ENCODE measurements at places on chromosomes 2 and 18.

DNA sequence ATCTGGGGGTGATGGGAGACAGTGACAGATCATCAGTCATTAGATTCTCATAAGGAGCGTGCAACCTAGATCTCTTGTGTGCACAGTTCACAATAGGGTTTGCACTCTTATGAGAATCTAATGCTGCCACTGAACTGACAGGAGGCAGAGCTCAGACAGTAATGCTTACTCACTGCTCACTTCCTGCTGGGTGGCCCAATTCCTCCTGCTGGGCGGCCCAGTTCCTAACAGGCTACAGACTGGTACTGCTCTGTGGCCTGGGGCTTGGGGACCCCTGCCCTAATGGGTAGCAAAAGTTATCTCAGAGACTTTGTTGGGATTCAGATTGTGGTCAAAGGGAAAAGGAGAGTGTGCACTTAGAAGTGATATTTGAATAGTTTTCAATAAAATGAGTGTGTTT lies 840.1 kb upstream of the ID2 start:
- no peak for DNase-seq

GRCh38 chr2:157181234-157181633 lies 76.3 kb upstream of the GALNT5 start:
- DNase-seq: no peak

DNA sequence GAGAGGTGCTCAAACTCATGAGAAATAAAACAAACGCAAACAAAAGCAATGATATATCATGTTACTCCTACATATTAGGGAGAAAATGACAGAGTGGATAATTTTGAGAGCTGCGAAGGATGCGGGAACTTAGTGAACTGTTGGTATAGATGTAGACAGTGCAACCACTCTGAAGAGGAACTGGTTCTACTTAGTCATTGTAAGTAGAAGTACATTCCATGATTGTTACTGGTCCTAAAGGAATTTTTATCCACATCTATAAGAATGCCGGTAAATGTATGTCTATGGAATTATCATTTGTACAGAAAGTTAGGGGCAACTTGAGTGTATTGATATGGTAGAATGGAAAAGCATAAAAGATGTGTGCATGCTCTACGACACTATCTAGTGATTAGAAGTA lies 1238.4 kb downstream of the LRP1B start:
- no peak for DNase-seq

GRCh38 chr18:27614951-27615844 lies 430.1 kb upstream of the CHST9 start:
- DNase-seq: no peak

DNA sequence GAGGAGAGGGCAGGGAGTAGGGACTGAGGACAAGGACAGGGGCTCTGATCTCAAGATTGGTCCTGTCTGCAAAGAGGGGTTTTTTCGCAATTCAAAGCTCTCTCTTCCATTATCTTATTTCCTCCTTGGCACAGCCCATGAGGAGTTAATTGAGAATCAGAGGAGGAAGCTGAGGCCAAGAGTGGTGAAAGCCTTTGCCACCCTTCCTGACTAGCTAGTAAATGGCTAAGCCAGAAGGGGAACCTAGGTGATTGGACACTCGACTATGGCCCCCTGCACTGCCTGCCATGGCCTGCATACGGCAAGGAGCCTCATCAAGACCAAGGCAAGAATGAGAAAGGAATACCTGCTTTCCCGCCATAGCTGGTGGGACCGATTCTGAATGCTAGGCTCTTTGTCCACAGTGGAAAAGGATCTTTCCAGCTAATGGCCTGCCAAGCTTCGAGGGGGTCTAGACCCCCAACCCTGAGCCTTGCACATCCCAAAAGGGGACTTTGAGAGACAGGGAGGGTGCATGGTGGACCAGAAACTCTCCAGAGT lies 237.9 kb downstream of the HAUS1 start:
- no peak for DNase-seq

GRCh38 chr2:19739256-19739655 lies 162.5 kb downstream of the TTC32 start:
- DNase-seq: peak; percentile 41

- DNase-seq: peak; percentile 75
Observed at GRCh38 chr2:152523091-152523490, 188.1 kb downstream of the FMNL2 start.

- DNase-seq: no peak
Observed at GRCh38 chr2:200585730-200586643, at the start of gene AOX1. AOX1 (plus strand) TSS chr2:200586014; CDS start chr2:200586109, 95 bp downstream.

- no peak for DNase-seq
Observed at GRCh38 chr2:192469612-192470011, 274.9 kb upstream of the TMEFF2 start.

DNA sequence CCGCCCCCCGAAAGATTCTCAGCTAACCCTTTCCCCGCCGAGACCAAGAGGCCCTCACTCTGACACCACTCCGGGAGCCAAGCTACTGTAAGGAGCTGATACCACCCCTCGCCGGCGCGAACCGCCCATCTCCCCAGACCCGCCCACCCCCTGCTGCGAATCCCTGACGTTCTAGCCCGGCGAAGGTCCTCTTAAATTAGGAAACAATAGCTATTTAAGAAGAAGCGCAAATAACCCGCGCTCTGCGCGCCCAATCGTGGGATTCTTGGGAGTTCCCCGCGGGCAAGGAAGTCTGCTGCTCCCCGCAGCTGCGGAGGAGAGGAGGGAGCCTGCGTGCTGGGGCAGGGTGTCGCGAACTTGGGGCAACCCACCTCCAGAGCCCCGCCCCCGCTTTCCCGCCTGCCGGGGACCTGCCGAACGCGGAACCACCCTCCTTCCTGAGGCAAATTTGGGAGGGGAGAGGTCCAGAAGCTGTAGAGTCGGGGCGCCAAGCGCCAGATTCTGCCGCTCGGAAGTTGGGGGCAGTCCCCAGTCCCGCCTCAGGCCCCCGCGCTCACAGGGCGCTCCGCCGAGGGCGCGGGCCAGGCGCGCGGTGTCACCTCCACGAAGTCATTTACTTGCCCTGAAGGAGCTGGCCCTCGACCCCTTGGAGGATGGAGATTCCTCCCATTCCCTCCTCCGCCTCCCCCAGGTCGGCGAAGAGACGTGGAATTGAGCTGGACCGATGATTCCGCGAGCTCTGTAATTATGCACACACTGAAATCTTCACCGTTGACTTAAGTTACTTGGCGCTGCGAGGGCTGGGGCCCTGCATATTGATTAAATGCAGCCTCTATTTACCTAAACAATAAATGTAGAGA lies 8.4 kb upstream of the SP9 start:
- no peak for DNase-seq

- DNase-seq: peak; percentile 51
Observed at GRCh38 chr18:74115046-74115445, 32.6 kb downstream of the FBXO15 start.
